NCI-H446 (cell line): ENCODE measurements at places on chromosomes 16 and 17.

GRCh38 chr16:30395992-30396585 lies 869 bp downstream of the ZNF48 start:
- DNase-seq: no peak

DNA sequence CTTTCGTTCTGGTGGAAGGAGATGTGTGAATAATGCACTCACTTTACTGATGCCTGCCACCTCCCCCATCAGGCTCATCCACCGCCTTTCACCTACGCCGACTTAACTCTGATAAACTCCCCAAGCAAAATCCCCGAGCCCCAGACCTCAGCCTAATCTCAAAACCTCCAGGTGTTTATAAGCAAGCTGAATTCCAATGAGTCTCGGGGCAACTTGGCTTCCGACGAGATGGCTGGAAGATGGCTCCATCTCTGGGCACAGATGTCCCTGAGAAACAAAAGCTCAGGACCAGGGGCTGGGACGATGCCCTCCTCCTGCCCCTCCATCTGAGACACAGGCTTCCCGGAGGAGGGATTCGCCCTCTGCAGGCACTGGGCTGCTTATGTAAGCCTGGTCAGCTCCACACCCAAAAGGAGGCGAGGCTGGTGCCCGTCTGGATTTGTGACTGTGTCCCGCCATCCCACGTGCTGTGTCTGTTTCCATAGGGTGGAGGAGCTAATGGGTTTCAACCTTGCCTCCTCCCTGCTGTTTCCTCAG lies 386.4 kb upstream of the TNRC6C start:
- no peak for DNase-seq

DNA sequence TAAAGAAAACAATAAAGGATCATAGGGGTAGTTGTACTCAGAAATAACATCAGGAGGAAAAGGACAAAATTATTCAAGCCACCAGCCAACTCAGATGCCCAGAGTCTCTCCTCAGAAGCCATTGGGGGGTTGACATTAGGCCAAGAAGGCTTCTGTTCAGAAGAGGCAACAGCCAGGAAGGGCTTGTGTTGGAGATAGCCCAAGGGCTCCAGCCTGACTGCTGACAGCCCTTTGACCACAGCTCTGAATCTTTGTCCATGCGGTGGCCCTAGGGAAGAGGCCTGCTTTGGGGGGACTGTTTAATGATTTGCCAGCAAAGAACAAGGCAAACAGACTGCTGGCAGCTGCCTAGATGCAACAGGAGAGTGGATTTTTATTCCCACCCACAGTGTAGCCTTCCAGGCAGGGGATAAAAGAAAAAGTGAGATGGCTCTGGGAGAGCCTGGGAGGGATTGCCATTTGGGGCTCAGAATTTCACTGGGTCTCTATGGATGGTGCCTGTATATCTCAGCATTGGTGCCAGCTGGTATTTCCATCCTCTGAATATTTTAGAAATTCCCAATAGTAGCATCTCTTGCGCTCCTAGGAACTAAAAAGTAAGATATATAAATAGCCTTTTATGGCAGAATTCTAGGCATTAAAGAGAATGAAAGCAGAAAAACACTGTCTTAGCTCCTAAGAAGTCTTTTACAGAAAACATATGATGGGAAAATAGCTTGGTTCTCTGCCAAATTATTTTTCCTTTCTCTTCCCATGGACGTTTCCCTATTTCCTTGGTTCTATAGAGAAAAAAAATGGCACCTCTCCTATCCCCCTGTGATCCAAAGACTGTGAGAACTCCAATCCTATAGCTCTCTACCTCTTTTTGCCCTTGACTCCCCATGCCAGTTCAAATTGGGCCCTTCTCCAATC lies 29.4 kb upstream of the SUPT4H1 start:
- DNase-seq: no peak

DNA sequence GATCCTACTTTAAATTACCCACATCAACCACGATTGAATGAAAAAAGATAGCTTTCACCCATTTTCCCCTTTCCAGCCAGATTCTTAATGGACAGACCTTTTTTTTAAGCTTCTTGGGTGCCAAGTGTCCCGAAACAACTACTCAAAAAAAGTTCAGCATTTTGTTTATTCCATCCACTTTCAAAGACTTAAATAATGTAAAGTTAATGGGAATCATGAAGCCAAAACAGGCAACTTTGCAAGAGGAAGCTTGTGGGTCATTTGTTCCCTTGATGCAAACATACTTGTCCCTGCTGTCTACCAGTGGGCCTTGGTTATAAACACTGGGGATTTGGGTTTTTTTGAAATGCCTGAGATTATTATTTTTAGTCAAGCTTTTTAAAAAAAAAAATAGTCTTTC lies 414.0 kb upstream of the PSMD7 start:
- DNase-seq: no peak

- peak; percentile 70 for DNase-seq
These were observed 3.9 kb upstream of the CCDC57 start for GRCh38 chr17:82216301-82217119.
